ENCODE measurements at places on chromosomes 2 and 18.

GRCh38 chr2:101751875-101752619 is 54.5 kb downstream of the MAP4K4 start:
- H3K27ac ChIP-seq = peak overlapping the region; percentile 36
- DNase-seq = no peak
- H3K27me3 ChIP-seq = no peaks in the 10 kb centered on the region
- H3K36me3 ChIP-seq = no peaks in the 10 kb centered on the region
- peaks cover 35% of the 10 kb centered on the region for H3K4me1 ChIP-seq
- no peak overlapping the region for H3K4me3 ChIP-seq

- H3K36me3 ChIP-seq = no peaks in the 10 kb centered on the region
- peaks cover 48% of the 10 kb centered on the region for H3K4me1 ChIP-seq
Observed at GRCh38 chr2:62663920-62664795, 41.4 kb upstream of the EHBP1 start.

- no peaks in the 10 kb centered on the region for H3K27me3 ChIP-seq
- no peak overlapping the region for H3K27ac ChIP-seq
- no peaks in the 10 kb centered on the region for H3K4me1 ChIP-seq
- no peak for DNase-seq
- no peak overlapping the region for H3K4me3 ChIP-seq
- no peaks in the 10 kb centered on the region for H3K36me3 ChIP-seq
Observed at GRCh38 chr2:73018188-73018825, 53.2 kb downstream of the SFXN5 start.

GRCh38 chr18:13543811-13544732 is 182.3 kb downstream of the FAM210A start:
- no peaks in the 10 kb centered on the region for H3K27me3 ChIP-seq
- DNase-seq = no peak
- peak overlapping the region; percentile 82 for H3K27ac ChIP-seq
- peaks cover 42% of the 10 kb centered on the region for H3K4me1 ChIP-seq

DNA sequence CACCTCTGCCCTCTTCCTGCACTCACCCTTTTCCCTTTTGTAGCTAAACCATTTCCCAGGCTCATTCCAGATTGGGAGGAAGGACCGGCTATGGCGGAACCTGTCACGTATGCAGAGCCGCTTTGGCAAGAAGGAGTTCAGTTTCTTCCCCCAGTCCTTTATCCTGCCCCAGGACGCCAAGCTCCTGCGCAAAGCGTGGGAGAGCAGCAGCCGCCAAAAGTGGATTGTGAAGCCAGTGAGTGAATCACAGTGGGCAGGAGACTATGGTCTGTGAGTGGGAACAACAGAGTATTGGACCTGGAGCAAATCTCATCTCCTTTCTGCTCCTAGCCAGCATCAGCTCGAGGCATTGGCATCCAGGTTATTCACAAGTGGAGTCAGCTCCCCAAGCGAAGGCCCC is 35.0 kb upstream of the CYP27A1 start:
- H3K27ac ChIP-seq = no peak overlapping the region
- peaks cover 47% of the 10 kb centered on the region for H3K36me3 ChIP-seq

DNA sequence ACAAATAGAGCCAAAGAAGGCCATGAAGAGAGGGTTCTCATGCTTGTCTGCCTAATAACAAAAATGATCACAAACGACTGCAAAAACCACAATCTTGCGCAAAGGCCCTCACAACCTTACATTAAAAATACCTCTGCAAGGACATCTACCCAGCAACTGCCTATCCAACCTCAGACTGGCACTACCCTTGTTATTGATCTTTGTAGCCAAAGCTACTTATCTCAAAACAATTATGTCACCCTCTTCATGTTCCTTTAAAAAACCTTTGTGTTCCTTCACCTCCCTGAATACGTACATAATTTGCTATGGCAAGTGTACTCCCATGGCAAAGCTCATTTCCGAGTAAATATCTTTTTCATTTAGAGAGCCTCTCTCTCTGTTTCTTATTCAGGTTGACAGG is 44.1 kb downstream of the TMEM163 start:
- DNase-seq = no peak
- H3K36me3 ChIP-seq = no peaks in the 10 kb centered on the region
- no peak overlapping the region for H3K4me3 ChIP-seq
- H3K27me3 ChIP-seq = no peaks in the 10 kb centered on the region
- H3K27ac ChIP-seq = no peak overlapping the region
- H3K4me1 ChIP-seq = peaks cover 5% of the 10 kb centered on the region

- H3K4me1 ChIP-seq = peaks cover 18% of the 10 kb centered on the region
- H3K27ac ChIP-seq = no peak overlapping the region
- DNase-seq = no peak
- H3K27me3 ChIP-seq = peaks cover 38% of the 10 kb centered on the region
Observed at GRCh38 chr2:95347681-95348608, 50.8 kb downstream of the KCNIP3 start.

DNA sequence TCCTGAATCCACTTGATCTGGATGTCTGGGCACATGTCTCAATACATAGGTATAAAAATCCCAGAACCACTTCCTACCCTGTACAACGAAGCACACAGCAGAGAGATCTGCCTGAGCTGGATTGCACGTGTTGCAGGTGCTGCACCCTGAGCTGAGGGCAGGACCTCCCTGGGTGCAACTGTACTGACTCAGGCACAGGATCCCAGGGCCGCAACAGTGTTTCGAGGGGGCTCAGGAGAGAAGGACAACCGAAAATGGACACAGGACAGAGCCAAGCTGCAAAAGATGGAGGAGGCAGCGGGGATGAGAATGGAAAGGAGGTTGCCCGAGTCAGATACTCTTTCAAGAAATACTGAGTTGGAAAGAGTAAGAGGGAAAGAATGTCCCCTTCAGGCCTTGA is 354.1 kb downstream of the EIPR1 start:
- no peaks in the 10 kb centered on the region for H3K4me1 ChIP-seq
- H3K4me3 ChIP-seq = no peak overlapping the region
- H3K27me3 ChIP-seq = no peaks in the 10 kb centered on the region
- no peaks in the 10 kb centered on the region for H3K36me3 ChIP-seq
- DNase-seq = no peak

GRCh38 chr2:2502201-2502549 is 171.1 kb upstream of the MYT1L start:
- H3K4me1 ChIP-seq = no peaks in the 10 kb centered on the region
- DNase-seq = no peak
- no peaks in the 10 kb centered on the region for H3K36me3 ChIP-seq
- no peaks in the 10 kb centered on the region for H3K27me3 ChIP-seq
- H3K27ac ChIP-seq = no peak overlapping the region
- H3K4me3 ChIP-seq = no peak overlapping the region

GRCh38 chr2:235505181-235505741 is 11.4 kb downstream of the AGAP1 start:
- H3K27me3 ChIP-seq = no peaks in the 10 kb centered on the region
- H3K4me1 ChIP-seq = peaks cover 38% of the 10 kb centered on the region
- peak; percentile 52 for DNase-seq
- H3K36me3 ChIP-seq = no peaks in the 10 kb centered on the region
- no peak overlapping the region for H3K4me3 ChIP-seq

DNA sequence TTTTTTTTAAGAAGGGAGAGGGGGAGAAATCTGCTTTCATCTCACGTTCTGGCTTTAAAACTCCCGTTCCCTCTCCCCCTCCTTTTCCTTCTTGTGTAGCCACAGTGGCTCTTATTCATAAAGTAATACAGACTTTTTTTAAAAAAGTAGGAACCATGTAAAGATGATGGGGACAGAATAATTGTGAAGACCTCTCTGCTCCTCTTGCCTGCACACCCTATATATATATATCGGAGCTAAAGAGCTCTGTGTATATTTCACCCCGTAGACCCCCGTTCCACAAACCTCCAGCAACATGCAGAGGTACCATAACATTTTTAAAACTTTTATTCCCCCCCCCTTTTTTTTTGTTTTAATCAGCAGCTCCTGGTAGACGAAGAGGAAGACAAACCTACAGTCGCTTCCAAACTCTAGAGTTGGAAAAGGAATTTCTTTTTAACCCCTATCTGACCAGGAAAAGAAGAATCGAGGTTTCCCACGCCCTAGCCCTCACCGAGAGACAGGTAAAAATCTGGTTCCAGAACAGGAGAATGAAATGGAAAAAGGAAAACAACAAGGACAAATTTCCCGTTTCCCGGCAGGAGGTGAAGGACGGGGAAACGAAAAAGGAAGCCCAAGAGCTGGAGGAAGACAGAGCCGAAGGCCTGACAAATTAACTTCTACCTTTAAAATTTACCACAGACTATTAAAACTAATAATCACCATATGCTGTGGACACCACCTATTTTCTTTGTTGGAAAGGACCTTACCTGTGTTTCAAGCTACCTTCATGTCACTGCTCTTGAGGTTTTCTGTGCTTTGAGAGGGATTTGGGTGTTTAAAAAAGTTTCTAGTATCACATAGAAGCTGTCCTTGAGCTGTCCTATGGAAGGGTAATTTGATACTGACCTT is 1.7 kb downstream of the HOXD8 start:
- DNase-seq = no peak
- peak overlapping the region; percentile 94 for H3K27ac ChIP-seq
- H3K4me1 ChIP-seq = peaks cover 44% of the 10 kb centered on the region
- H3K4me3 ChIP-seq = peak overlapping the region; percentile 68
- H3K27me3 ChIP-seq = peaks cover 65% of the 10 kb centered on the region

DNA sequence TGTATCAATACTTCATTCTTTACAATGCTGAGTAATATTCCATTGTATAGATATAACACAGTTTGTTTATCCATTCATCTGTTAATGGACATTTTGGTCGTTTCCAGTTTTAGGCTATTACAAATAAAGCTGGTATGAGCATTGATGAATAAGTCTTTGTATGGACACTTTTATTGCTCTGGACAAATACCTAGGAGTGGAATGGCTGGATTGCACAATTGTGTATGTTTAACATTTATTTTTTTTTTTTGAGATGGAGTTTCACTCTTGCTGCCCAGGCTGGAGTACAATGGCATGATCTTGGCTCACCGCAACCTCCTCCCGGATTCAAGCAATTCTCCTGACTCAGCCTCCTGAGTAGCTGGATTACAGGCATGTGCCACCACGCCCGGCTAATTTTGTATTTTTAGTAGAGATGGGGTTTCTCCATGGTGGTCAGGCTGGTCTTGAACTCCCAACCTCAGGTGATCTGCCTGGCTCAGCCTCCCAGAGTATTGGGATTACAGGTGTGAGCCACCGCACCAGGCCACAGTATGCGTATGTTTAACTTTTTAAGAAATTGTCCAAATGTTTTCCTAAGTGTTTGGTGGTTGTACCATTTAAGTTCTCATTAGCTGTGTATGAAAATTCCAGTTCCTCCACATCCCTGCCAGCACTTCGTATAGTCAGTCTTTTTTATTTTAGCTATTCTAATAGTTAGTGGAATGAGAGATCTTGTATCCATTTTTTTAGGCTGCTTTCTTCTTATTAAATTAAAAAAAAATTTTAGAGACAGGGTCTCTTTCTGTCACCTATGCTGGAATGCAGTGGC is 194.9 kb upstream of the HAAO start:
- H3K27ac ChIP-seq = no peak overlapping the region
- no peak for DNase-seq
- H3K4me3 ChIP-seq = no peak overlapping the region
- no peaks in the 10 kb centered on the region for H3K36me3 ChIP-seq
- H3K4me1 ChIP-seq = peaks cover 8% of the 10 kb centered on the region

Measured in transverse colon (tissue), 4 donors.